ENCODE measurements at places on chromosomes 5 and 9.

- no peak for DNase-seq
Observed at GRCh38 chr5:135811007-135811406, 23.5 kb upstream of the SLC25A48 start.

DNA sequence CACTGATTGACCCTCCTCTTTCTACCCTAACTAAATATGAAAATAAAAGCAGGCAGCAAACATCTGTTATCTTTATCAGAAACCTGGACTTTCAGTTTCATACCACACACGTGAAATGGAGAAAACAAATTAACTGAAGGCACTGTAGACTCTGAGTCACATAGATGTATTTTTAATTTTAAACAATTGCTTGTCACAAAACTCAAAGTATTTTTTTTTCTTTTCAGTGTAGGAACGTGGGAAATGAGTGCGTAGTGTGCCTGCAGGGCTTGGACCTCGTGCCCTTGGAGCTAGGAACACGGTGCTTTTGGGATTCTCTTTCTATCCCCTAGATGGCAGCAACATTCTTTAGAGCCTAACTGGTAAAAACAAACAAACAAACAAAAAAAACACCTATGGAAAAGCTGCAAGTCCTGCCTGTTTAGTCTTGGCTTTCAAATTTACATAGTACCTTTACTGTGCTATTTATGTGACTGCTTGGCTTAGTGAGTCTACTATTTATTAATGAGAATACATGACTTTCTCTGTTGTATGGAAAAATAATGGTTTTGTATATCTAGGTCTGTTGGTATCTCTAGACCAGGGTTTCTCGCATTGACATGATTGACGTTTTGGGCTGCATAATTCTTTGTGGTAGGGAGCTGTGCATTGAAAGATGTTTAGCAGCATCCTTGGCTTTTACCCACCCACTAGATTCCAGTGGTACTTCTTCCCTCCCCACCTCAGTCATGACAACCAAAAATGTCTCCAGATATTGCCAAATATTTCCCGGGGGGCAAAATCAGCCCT is 16.8 kb upstream of the ACTBL2 start:
- DNase-seq = no peak

- DNase-seq = no peak
Observed at GRCh38 chr9:137974746-137975526, 97.4 kb downstream of the CACNA1B start.

DNA sequence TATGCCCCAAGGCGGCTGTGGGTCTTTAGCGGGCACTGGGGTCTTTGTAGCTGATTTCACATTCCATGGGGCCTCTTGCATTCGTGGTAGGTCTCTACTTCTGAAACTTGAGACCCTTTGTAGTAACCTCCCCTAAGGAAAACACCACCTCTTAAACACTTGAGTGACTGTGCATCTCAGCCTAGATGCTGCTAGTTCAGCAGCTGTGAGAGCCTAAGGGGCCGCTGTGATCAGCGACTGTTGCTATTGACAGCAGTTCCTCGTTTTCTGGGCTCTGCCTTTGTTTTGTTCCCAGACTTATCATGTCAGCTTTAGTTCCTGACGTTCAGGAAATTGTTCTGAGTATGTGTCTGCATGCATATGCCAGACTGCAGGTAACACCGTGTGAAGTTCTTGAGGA is 171.2 kb downstream of the HSPA4 start:
- DNase-seq = no peak

- DNase-seq = no peak
Observed at GRCh38 chr9:84838879-84839278, 169.3 kb downstream of the NTRK2 start.

- DNase-seq = no peak
Observed at GRCh38 chr9:106755736-106756135, 107.2 kb upstream of the ZNF462 start.

DNA sequence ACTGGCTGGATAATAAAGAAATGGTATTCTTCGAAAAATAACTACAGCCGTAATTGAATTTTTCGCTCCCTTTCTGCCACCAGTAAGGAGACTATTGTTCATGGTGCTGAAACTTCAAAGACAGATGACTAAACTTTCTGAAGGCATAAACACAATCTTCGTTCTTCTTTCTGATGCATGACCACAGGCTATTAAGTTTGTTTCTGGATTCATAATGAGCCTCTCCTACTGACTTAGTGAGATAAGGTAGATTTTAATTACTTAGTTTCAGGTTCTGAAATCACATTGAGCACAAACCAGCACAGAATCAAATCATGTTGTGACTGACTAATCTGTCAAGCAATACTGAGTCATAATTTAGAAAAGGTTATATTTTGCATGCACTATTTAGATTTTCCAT is 441.8 kb upstream of the CCNG1 start:
- no peak for DNase-seq

GRCh38 chr5:136491806-136492205 is 126.5 kb upstream of the TRPC7 start:
- no peak for DNase-seq
